ENCODE measurements at places on chromosomes 6 and 20.

DNA sequence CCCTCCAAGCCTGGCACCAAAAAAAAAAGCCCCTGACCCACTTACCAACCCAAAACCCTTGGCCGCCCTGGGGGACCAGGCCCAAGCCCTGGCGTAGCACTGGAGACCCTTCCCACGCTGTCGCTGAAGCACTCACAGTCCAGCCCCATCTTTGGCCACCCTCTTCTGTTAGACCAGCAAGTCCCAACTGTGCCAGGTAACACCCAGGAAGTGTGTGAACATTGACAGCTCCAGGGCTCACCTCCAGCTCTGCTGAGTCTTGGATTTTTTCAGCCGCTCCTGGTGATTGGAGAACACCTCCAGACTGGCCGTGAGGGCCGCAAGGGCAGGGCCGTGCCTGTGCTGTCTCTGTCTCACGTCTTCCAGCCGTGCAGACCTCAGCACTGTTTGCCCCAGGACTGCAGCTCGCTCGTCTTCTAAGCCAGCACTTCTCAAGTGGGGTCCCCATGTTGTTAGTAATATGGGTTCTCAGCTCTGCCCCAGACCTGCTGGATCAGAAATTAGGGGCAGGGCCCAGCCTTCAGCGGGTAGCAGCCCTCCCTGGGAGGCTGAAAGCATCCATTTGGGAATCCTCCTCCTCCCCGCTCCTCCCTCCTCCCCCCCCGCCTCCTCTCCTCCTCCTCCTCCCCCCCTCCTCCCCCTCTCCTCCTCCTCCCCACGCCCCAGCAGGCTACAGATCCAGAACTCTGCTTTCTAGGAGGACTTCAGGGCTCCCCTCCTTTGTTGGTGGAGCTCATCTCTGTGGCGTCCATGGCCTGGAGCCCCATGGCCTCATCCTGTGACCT lies 18.1 kb downstream of the NPEPL1 start:
- DNase-seq, result peak; percentile 19

GRCh38 chr6:920512-920911 lies 227.6 kb upstream of the EXOC2 start:
- DNase-seq, result no peak

GRCh38 chr20:62728028-62728780 lies 19.6 kb downstream of the NTSR1 start:
- DNase-seq, result no peak

GRCh38 chr20:58552366-58552934 lies 37.3 kb upstream of the APCDD1L start:
- no peak for DNase-seq

DNA sequence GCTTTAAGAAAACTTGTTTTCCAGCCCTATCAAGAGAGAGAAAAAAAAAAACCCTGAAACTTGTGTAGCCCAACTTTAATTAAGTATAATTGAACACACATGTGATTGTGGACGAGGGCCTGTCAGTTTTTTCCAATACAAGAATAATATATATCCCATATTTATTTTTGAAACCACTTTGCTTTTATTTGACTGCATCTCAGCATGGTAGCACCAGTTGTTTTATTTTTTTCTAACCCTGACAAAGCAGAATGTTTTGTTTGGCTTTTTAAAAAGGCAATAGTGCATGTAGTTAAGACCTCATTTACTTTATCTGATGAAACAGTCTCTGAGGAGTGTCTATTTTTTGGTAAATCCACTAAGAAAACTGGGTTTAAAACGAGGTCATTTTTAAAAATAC lies 257.7 kb downstream of the CDKAL1 start:
- no peak for DNase-seq

- DNase-seq, result no peak
These were observed 114.4 kb upstream of the CCN2 start for GRCh38 chr6:132065556-132065955.

GRCh38 chr6:54448617-54449016 lies 140.4 kb downstream of the TINAG start:
- no peak for DNase-seq

GRCh38 chr6:45422503-45423110 lies 44.9 kb upstream of the SUPT3H start:
- DNase-seq, result peak; percentile 59

GRCh38 chr20:19937218-19937617 lies 79.9 kb upstream of the NAA20 start:
- peak; percentile 28 for DNase-seq

DNA sequence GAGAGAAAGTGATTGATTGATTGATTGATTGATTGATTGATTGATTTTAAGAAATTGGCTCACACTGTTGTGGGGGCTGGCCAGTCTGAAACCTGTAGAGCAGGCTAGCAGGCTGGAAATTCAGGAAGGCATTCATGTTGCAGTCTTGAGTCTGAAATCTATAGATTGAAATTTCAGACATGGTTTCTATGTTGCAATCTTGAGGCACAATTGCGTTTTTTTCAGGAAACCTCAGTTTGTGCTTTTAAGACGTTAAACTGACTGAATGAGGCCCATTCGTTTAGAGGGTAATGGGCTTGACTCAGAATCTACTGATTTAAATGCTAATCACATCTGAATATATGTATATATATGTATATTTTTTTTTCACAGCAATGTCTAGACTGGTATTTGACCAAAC lies 106.3 kb downstream of the STXBP5 start:
- no peak for DNase-seq

DNA sequence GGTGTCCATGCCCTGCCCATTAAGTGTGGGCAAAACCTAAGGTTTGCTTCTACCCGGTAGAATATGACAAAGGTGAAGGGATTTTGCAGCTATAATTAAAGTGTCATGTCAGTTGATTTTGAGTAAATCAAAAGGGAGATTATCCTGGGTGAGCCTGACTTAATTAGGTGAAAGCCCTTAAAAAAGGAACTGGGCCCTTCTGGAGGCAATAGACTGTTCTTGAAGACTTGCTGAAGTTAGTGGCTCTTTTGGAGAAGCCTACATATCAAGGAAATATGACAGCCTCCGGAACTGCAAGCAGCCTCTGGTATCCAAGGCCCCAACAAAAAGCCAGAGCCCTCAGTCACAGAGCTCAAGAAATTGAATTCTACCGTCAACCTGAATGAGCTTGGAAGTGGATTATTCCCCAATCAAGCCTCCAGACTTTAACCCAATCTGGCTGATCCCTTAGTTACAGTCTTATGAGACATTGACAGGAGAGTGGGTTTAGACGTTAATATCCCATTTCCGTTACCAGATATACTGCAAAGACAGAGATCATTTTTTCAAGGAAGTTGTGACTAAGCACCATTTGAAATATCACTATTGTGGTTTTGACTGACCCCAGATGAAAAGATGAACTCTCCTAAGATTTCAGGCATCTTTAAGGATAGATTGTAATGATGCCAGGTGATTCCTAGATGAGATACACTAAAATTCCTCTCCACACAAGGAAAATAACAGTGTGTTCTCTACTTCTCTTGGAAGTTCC lies 303.4 kb downstream of the PLCB1 start:
- DNase-seq, result no peak

- DNase-seq, result no peak
These were observed 106.0 kb downstream of the MYO6 start for GRCh38 chr6:75855052-75855451.

- no peak for DNase-seq
These were observed 25.3 kb upstream of the TOP1 start for GRCh38 chr20:41003143-41003935.
